ENCODE measurements at places on chromosomes 6 and 20. TPM values are rescaled to one million over a fixed set of nuclear protein-coding genes. Genes with fewer than 3 reads are reported as not detected.

RIMS4 gene
- total RNA-seq: 0.16 TPM

AFG1L gene
- total RNA-seq: 2.8 TPM

ADGRF1 gene
- total RNA-seq: not detected

LST1 gene
- 0.09 TPM for total RNA-seq
